ENCODE measurements at places on chromosomes 4 and X. TPM values are rescaled to one million over a fixed set of nuclear protein-coding genes. Genes with fewer than 3 reads are reported as not detected.

CXCL5 gene
- 42.3 TPM for total RNA-seq

FOXP3 gene
- total RNA-seq: 0.05 TPM

PPARGC1A gene
- total RNA-seq: 62.4 TPM

RGN gene
- 1.6 TPM for total RNA-seq

PTPN13 gene
- 58.7 TPM for total RNA-seq

SMIM14 gene
- 89.7 TPM for total RNA-seq

L1CAM gene
- total RNA-seq: 623 TPM

AMBN gene
- not detected for total RNA-seq

ERCC6L gene
- 4.0 TPM for total RNA-seq

CT55 gene
- total RNA-seq: not detected

MAGEB1 gene
- total RNA-seq: not detected

PNMA3 gene
- 0.35 TPM for total RNA-seq

NKX3-2 gene
- total RNA-seq: not detected

NPNT gene
- 47.2 TPM for total RNA-seq

RPGR gene
- total RNA-seq: 4.5 TPM

SUPT20HL1 gene
- not detected for total RNA-seq

PNCK gene
- total RNA-seq: not detected

OCRL gene
- total RNA-seq: 28.0 TPM

HHIP gene
- 0.17 TPM for total RNA-seq

NFXL1 gene
- total RNA-seq: 17.3 TPM

MAGEC1 gene
- not detected for total RNA-seq

HTR2C gene
- total RNA-seq: not detected

CFP gene
- not detected for total RNA-seq

GABRA4 gene
- not detected for total RNA-seq

TRIM60 gene
- not detected for total RNA-seq

GPR143 gene
- total RNA-seq: 58.2 TPM

CASP6 gene
- total RNA-seq: 106 TPM

CT45A10 gene
- not detected for total RNA-seq

RAB33B gene
- total RNA-seq: 17.9 TPM

ZNF827 gene
- 4.7 TPM for total RNA-seq

EDA2R gene
- 6.3 TPM for total RNA-seq

YY2 gene
- 0.69 TPM for total RNA-seq

MBNL3 gene
- 9.4 TPM for total RNA-seq

DCAF8L2 gene
- total RNA-seq: not detected

CT45A5 gene
- not detected for total RNA-seq

DACH2 gene
- not detected for total RNA-seq

TRPC5OS gene
- total RNA-seq: not detected

DUSP9 gene
- not detected for total RNA-seq

ADH1A gene
- not detected for total RNA-seq

LRIT3 gene
- total RNA-seq: not detected

ANKRD37 gene
- total RNA-seq: 10.6 TPM

RAB41 gene
- total RNA-seq: not detected

MAB21L2 gene
- total RNA-seq: not detected

PLAC1 gene
- total RNA-seq: not detected

FAM50A gene
- total RNA-seq: 65.8 TPM

SSX2B gene
- not detected for total RNA-seq
